ENCODE measurements at places on chromosomes 6 and 20.

- DNase-seq: no peak
These were observed 137.0 kb upstream of the TENT5A start for GRCh38 chr6:81889377-81890053.

DNA sequence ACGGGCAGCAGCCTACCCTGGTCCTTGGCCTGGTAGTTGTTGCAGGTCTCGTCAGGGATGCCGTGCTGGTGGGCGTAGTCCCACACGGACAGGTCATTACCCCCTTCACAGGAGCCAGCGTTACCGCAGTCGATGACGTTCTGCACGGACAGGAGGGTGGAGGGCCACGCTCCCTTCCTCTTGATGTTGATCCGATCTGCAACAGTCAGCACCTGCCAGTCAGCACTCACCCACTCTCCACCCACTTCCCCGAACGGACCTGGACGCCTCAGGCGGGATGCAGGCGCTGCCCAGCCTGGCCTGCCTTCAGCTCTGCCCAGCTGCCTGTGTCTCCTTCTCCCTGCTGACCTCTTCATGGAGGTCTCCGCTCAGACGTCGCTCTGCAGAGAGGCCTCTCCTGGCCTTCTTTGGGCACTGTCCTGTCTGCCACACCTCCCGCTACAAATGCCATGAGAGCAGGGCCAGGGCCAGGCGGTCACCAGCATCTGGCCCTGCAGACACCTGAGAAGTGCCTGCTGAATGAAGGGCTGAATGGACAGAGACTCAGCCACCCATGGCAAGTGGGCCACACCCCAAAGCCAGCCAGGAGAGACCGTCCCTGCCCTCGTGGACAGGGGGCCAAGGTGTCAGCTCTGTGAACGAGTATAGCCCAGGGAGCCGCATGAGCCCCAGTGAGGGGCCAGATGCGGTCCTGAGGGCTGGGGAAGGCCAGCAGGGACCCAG is 5.4 kb downstream of the CTSZ start:
- no peak for DNase-seq

GRCh38 chr6:151692216-151692615 is 115.3 kb upstream of the ESR1 start:
- DNase-seq: no peak

- no peak for DNase-seq
These were observed 41.9 kb downstream of the HBS1L start for GRCh38 chr6:135012764-135013163.

GRCh38 chr20:23094213-23094896 is 8.2 kb upstream of the CD93 start:
- no peak for DNase-seq

DNA sequence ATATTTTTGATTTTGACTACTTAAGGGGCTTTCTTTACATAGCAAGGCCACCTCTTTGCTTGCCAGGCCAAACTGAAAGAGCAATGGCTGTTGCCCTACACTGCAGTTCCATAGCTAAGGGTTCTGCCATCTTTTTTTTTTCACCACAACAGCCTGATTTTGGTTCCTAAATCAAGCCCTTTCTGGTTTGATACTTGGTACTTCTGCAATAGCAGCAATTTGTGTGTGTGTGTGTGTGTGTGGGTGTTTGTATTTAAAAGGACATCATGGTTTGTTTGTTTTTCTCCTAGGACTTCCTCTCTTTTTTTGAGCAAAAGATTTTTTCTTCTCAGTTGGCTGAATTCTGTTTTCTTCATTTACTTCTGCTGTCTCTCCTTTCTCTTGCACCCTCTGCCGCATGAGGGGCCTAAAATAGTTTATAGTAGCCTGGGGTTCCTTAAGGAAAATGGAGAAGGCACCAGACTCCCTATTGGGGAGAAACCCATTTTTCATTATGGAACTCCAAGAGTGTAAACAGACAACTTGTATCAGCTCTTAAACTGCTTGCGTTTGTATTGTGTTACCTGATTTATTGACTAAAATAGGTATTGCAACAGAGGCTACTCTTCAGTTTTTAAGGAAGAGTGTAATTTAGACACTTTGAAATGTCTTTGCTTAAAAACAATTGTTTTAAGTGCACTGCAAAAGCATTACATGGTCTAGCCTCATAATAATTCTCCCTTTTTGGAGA is 12.2 kb upstream of the GCLC start:
- no peak for DNase-seq

GRCh38 chr6:137365707-137366437 is 128.3 kb downstream of the OLIG3 start:
- DNase-seq: peak; percentile 31

DNA sequence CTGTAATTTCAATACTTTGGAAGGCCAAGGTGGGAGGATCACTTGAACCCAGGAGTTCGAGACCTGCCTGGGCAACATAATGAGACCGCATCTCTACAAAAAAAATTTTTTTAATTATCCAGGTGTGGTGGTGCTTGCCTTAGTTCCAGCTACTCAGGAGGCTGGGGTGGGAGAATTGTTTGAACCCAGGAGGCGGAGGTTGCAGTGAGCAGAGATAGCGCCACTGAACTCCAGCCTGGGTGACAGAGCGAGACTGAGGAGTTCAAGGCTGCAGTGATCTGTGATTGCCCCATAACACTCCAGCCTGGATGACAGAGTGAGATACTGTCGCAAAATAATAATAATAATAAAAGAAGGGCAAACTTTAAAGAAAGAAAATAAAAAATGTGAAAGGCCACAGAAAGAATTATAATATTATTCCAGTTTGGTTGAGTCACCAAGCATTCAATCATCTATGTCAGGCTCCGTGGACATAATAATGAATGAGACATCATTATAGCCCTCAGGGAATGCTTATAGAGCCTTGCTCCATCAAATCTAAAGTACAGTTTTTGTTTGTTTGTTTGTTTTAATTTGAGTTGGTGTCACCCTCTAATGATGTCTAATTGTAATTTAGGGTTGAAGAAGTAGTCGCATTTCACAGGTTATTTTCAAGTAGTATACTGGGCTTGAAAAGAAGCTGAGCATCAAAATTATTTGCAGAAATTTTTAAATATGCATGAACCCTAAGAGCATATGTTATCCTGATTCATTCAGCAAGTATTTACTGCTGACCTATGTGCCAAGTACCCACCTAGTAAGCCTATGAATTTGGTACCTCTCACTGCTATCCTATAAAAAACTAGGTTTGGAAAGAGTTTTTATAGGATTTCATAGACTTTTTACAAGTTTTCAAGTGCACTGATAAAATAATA is 15.1 kb downstream of the GLYATL3 start:
- no peak for DNase-seq

- DNase-seq: no peak
These were observed 425.5 kb downstream of the TBC1D32 start for GRCh38 chr6:120908767-120909166.

DNA sequence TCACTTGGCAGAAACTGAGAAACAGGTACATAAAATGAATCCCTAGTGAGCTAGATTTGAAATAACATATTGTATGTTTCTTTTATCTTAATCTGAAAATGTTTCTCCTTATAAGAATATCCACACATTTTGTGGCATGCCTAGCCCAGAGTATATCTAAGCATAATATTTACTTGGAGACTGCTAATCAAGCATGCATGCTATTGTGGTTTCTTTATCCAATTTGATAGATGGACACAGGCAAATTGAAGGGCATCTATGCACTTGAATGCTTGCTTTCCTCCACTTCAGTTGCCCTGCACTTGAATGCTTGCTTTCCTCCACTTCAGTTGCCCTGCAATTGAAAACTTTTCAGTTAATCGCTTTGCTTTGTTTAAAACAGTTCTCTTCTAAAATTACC is 729.8 kb downstream of the TBC1D32 start:
- DNase-seq: no peak

DNA sequence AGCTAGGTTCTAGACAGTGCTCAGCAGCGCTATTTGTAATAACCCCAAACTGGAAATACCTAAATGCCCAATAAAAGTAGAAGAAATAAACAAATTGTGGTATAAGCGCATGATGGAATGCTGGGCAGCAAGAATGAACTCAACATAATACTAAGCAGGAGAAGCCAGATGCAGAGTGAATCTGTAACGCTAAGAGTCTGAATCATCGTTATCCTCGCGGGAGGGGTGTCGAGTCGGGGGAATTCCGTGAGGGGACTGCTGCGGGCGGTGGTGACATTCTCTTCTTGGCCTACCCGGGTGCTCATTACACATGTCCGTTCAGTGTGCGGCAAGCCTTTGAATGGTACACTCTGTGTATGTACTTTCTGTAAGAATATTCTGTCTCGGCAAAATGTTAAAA is 83.7 kb downstream of the SULF2 start:
- DNase-seq: no peak

DNA sequence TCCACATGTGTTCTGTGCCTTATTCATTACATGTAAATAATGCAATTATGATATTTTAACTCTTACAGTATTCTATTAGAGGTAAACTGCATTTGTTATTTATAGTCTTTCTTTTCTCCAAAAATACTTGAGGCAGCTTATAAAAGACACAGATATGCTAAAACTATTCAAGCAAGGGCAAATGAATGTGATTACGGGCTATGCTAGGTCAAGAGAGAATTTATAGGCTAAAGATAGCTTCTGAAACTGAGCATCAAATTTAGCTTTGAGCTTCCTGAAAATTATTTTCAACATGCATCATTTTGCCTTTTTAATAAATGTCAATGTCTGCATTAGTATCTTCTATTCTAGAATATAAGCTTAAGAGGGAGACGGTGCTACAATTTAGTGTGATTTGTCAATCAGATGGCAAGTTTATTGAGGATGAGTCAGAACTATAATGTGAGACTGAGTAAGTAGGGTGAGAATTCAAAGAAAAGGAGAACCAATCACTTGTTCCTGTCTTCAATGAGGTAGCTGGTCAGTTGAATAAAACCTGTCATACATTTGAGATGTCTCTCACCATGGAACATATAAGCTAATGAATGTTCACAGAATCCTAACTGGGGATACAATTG is 669.4 kb upstream of the CITED2 start:
- DNase-seq: no peak

DNA sequence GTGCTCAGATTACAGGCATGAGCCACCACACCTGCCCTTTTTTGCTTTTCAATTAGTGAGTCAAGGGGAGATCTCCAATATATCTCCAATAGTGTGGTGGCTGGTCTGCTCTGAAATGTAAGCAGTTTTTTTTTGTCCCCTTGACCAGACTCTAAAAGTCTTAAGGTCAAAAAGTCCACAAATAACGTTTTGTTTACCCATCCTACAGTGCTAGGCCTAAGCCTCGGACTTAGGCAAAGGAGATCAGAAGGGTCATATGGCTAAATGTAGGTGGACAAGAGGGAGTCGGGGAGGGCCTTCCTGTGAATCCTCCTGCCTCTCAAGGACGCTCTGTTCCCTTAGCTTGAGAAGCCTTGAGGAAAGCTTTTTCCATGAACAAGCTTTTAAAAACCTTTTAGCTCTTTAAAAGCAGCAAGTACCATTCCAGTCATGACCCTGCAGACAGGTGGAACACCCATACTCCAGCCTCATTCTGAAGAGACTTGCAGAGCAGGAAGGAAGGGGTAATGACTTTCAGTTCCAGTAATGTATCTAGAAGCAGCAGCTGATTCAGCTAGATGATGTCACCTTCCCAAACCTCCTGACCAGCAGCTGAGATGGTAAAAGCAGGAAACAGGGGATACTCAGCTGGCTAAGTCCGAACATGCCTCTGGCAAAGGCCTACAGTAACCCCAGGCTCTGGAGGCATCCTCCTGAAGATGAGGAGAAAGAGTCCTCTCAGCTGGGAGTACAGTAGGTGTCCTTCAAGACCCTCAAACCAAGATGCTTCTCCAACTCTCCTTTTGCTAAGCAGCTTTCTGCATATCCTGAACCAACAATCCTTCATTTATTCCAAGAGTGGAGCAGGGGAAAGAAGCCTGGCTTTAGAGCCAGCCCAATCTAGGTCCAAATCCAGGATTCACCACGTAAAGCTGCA is 23.6 kb downstream of the BCL2L1 start:
- peak; percentile 52 for DNase-seq

DNA sequence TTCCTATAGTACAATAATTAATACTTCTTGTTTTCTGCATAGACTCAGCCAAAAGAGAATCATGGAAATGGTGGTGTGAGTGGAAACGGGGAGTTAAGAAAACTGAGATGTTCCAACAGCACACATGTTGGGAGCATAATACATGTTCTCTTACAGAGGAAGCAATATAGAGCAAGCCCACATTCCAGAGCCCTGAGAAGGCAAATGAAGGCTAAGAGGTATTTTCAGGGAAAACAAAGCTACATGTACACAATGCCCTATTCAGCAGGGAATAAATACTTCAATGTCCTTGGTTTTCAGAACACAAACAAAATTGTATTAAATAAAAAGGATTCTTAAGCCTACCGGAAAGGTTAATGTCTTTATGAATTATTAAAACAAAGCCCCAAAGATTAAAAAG is 35.1 kb upstream of the SMIM8 start:
- DNase-seq: no peak

- no peak for DNase-seq
These were observed 4.3 kb downstream of the BPIFB4 start for GRCh38 chr20:33083544-33084340.

DNA sequence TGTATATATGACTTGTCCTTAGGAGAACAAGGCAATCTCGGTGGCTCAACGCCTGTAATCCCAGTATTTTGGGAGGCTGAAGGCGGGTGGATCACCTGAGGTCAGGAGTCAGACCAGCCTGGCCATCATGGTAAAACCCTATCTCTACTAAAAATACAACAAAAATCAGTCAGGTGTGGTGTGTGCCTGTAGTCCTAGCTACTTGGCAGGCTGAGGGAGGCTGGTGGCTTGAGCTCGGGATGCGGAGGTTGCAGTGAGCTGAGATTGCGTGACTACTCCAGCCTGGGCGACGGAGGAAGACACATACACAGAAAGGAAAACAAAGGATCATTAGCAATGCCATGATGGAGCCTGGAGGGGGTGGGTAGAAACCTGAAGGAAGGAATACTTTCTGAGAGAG is 166.6 kb upstream of the RREB1 start:
- no peak for DNase-seq

DNA sequence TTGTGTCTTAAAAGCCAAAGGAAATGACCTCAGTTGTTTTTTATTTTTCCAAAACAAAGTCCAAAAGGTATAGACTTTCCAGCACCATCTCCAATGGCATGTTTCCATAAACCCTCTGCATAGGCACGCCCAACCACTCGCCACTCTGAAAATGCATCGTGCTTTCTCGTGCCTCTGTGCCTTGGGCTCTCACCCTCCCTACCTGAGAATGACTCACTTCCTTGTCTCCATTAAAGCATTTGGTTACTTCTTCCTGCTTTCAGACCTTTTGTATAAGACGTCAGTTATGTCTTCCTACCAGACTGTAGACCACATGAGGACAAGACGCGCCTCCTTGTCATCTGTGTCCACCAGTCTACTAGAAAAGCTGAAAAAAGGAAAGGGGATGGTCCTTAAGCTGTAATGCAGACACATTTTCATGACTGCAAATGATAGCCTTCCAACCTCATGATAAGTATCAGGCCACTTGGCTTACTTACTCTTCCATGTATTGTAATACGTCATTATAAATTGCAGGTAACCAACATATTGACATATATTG is 61.2 kb upstream of the CDYL start:
- DNase-seq: peak; percentile 40

- no peak for DNase-seq
These were observed 131.6 kb upstream of the NEDD9 start for GRCh38 chr6:11363881-11364576.

- peak; percentile 39 for DNase-seq
These were observed 64.3 kb downstream of the FNDC1 start for GRCh38 chr6:159233365-159234101.
